ENCODE measurements at places on chromosomes 6 and 20. TPM values are rescaled to one million over a fixed set of nuclear protein-coding genes. Genes with fewer than 3 reads are reported as not detected.
A peak's percentile ranks its signal among the peaks of the same experiment; 100 is the strongest.

DNA sequence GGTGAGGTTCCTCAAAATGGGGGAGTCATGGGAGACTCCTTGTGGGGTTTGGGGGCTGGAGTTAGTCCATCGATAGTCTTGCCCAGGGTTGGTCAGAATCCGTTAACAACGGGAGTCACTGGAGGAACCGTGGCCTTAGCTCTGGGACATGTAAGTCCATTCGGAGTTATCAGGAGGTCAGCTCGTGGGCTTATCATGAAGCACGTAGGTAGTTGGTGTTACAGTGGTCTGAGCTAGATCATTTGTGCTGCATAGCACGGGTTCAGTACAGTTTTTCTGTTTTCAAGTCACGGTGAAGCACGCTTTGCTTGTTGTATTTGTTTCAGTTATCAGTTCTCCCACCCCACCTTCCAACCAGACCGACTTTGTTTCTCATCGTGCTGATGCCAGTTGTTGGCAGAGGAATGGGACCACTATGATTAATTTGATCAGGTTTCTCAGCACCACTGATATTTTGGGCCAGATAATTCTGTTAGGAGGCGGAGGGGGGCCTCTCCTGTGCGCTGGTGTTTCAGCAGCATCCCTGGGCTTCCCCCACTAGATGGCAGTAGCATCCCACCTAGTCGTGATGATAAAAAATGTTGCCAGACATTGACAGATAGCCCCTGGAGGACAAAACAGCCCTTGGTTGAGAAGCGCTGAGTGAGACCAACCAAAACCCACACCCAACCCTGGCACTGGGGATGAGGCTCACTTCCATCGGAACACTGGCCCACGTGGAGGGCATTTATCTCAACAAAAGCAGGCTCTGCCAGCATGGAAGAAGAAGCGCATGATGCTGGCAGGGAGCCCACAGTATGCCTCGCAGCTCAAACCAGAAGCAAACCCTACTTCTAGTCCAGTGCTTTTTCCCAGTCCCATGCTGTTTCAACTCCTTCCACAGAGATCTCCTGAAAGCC is 2.2 kb upstream of the APMAP start:
- DNase-seq = peak; percentile 89

GRCh38 chr6:148648754-148649453 is 97.9 kb upstream of the UST start:
- no peak for DNase-seq

Gene GNAS-AS1
- total RNA-seq = 1.1 TPM

DNA sequence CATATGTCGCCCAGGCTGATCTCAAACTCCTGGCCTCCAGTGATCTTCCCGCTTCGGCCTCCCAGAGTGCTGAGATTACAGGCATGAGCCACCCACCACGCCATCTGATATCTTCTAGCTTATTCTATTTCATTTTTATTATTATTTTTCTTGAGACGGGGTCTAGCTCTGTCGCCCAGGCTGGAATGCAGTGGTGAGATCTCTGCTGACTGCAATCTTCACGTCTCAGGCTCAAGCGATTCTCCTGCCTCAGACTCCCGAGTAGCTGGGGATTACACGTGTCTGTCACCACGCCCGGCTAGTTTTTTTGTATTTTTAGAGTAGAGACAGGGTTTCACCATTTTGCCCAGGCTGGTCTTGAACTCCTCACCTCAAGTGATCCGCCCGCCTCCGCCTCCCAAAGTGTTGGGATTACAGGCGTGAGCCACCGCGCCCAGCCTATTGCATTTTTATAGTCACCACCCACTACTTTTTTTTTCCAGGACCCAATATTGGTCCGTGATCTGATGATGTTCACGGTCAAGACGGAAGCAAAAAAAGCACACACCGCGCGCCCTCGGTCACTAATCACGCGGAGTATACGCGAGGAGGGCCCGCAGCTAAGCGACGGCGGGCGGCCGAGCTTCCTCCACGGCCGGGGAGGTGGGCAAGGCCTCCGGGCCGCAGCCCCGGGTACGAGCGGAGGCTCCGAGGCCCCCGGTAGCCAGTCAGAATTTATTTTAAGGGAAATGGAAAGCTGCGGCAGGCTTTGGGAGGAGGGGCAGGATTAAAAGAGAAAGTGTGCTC is 1.1 kb upstream of the LSM14B start:
- no peak for DNase-seq

DNA sequence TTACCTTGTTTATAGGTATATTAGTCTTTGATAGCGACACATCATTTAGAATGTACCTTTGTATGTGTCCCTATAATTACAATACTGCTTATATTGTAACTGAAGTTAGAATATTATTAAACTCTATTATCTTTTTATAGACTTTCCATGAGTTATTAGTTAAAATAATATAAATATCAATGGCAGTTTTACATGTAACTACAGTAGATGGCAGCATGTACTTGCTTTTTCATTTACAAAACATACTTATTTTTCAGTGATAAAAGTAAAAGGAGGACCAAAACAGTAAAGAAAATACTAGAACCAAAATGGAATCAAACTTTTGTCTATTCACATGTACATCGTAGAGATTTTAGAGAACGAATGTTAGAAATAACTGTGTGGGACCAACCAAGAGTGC is 364.3 kb downstream of the RIMS1 start:
- DNase-seq = no peak

DNA sequence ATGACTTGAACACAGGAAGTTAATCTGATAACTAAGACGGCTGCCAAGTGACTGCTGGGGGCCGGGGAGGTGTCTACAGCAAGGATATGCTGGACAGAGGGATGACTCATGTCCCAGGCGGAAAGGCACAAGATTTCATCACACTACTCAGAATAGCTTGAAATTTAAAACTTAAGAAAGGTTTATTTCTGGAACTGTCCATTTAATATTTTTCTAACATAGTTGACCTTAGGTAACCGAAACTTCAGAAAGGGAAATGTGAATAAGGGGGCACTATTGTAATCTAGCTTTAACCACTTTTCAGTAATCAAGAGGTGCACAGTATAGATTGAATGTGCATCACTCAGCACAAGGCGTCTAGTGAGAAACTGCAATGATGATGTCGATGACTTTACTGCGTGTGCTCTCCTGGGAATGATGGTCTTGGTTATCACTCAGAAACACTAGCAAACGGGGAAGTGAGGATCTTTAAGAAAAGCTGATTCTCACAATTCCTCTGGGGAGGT is 171.5 kb downstream of the QKI start:
- DNase-seq = no peak

GRCh38 chr6:150320442-150320841 is 48.4 kb upstream of the IYD start:
- no peak for DNase-seq

DNA sequence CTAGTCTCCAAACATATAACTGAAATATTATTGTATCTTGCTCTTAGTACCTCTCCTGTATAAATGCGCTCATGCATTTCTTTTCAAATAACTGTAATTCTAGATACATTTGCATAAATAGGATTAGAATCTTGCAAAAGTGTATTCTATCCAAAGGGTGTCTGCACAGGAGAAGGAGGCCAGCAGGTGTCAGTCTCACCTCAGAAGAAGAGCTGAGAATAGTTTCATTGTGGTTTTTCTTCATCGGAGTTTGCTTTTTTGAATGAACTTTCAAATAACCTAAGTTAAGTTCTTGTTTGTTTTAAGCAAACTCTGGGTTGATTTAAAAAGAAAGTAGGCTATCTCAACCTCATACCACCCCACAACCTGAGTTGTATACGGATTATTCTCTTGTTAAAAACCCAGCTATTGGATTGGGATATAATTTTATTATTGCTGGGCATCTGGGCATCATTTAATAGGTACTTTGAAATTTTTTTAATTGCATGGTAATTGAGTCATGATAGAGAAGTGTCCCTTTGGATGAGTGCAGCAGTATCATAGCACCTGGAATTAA is 125.0 kb upstream of the MLIP start:
- peak; percentile 48 for DNase-seq

DNA sequence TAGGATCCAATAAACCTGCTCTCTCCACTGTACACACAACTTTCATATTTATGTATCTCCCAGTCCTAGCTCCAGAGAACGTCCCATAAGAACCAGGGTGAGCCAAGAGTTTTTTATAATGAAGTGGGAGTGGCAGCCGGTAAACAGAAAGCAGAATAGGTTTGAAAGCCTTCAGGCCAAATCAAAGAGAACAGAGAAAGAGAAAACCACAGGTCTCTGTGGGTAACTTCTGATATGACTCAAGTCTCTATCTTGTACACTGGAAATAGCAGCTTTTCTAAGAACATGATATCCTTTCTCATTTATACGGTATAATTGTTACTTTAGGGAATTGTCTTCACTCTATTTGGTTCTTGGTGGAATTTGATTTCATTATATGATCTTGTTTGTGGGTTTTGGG is 273.6 kb downstream of the PACRG start:
- DNase-seq = no peak

GRCh38 chr6:64258302-64258701 is 622.7 kb downstream of the PHF3 start:
- DNase-seq = no peak

Gene NEURL2
- 1.9 TPM for total RNA-seq

- DNase-seq = no peak
These were observed 132.0 kb upstream of the ENPP5 start for GRCh38 chr6:46302816-46303215.

DNA sequence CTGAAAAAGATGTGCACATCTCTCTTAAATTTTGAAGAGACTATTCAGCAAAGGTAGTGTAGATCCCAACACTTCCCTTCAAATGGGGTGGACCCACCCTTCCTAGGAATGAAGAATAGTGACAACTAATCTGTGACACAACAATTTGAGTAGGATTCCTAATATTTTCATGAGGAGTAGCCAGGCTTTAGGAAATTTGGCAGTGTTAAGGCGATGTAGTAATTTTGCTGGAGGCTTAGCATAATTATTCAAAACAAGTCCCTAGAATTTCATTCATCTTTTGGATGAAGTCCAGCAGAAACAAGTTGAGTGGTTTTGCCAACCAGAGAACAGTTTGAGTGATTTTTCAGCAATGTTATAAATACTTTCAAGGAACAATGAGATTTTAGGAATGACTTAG is 52.4 kb downstream of the ELOVL4 start:
- DNase-seq = no peak

DNA sequence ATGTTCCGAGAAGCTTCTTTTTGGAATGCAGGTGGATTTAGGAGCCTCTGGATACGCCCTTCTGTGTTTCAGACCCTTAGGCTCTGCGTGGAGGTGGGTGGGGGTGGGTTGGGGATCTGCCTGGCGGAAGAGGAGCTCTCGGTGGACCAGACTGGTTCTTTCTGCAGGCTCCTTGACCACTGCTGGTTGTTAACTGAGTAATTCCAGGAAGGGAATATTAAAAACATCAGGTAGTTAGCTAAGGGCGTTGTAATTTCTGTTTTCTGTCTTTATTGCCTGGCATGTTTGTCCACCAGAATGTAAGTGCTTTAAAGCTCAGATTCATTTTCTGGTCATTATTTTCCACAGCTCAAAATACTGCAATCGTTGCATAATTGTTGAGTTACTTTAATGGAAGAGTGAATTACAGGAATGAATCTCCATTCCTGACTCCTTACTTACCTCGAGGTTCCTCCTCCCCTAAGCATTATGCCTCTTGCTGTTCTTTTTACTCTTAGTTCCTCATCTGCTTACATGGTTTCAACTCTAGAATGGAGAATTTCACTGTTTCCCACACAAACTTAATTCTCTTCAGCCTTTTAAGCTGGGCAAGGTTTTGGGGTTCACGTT is 5.9 kb downstream of the CDYL start:
- no peak for DNase-seq

Gene SLC32A1
- total RNA-seq = not detected

Gene SEC63
- total RNA-seq = 98.7 TPM

DNA sequence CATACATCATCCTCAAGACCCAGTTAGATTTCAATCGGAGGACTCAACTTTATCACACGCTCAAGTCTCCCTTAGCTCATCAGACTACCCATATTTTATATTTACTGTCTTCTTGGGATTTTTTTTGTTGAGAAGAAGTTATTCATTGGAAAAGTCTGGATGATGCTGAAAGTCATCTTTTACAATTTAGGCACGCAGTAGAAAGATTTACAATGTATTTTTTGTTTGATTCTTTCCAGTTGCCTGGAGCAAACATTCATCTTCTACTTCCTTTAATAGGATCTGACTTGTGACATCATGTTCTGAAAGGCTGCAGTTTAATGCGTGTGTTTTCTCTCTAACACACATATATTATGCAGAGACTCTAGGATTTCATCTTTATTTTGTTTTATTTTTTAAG is 235.7 kb downstream of the DOK5 start:
- no peak for DNase-seq

GRCh38 chr6:126955621-126956020 is 162.8 kb upstream of the RSPO3 start:
- DNase-seq = no peak

- DNase-seq = no peak
These were observed 64.7 kb upstream of the TIAM2 start for GRCh38 chr6:154930451-154930851.

GRCh38 chr6:32189069-32189741 is 797 bp downstream of the PBX2 start:
- DNase-seq = no peak
